Right cardiac atrium (tissue), 5 donors: ENCODE measurements at places on chromosomes 5 and 9. TPM values are rescaled to one million over a fixed set of nuclear protein-coding genes. Genes with fewer than 3 reads are reported as not detected.

GRCh38 chr5:76257897-76258296, 145.2 kb upstream of the IQGAP2 start:
- no peak for DNase-seq

DNA sequence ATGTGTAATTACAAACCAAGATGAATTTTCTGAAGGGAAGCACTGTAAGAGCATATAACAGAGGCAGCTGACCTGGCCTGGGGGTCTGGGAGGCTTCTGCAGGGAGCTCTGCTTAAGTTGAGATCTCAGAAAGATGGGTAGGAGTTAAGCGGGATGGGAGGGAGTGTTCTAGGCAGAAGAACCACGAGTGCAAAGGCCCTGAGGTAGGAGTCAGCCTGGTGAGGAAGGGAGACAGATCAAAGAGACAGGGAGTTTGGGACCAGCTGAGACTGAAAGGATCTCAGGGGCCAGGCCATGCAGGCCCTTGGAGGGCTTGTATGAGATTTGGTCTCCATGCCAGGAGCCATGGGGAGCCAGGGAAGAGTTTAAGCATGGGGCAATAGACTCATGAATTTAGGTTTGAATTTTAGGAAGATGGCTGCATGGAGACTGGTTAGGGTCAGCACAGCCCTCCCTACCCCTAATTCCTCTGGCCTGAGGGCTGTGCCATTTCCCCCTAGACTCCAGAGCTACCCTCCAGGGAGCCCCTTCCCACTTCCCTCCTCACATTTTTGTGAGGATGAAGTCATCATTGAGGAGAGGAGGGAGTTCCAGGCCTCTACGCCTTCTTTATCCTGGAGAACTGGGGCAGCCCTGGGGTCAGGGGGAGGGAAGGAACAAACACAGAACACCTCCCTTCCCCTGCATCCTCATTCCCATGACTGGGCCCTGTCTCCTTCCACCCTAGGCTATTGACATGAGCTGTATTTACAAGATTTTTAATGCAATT, 4.8 kb upstream of the ARAP3 start:
- DNase-seq = no peak

CAVIN4 gene
- polyA plus RNA-seq = 14.9 TPM

DNA sequence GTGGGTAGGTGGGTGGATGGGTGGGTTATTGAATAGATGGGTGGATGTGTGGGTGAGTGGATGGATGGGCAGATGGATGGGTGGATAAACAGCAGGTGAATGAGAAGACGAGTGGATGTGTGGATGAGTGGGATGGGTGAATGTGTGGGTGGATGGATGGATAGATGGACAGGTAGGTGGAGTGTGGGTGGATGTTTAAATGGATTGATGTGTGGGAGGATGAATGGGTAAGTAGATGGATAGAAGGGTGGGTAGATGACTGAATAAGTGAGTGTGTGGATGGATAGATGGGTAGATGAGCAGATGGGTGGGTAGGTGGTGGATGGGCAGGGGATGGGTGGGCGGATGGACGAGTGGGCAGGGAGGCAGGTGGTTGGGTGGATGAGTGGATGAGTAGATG, 397.6 kb upstream of the IRX4 start:
- DNase-seq = no peak

MZB1 gene
- 0.38 TPM for polyA plus RNA-seq

GRCh38 chr5:116229131-116229689, 144.4 kb downstream of the COMMD10 start:
- no peak for DNase-seq

LAMC3 gene
- polyA plus RNA-seq = 1.4 TPM

DNA sequence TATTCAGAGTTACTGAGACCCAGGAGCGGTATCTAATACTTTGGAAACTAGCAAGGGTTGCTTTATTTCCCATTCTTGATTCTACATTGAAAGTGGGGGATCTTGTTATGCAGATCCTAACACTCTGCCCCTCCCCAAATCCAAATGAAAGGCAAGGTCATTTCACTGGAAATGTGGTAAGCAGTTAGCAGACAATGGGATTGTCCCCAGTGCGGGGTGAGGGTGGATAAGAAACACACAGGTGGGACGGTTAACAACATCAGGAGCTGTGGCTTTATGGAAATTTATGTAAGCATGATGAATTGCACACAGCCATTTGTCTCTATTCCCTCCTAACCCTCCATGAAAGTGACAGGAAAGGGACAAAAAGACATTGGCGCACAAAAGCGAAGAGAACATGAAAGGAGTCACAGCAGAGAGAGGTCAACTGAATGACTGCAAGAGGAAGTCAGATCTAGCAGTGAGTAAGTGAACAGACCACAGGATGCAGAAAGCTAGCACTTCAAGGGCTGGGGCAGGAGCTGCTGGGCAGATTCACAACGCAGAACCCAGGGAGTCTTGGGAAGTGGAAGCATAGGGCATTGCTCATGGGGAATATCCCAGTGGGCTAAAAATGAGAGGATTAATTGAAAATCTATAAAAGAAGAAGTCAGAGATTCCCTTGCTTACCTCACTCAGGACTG, 184.4 kb downstream of the HSD17B3 start:
- no peak for DNase-seq

DNA sequence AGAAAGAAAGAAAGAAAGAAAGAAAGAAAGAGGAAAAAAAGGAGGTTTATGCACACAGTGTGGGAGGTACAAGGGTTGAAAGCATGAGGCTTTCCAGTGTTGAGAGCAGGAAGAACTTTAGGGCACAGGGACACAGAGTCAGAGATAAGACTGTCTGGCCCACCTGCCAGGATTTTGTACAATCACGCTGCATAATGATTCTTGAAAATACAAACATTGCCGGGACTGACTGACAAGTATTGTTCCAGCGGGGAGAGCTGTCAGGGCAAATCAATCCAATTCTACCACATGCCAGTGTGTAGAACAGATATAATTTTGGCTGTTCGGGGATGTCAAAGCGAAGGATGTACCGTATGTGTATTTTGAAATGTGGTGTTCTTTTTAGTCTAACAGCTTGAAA, 254.7 kb downstream of the NTRK2 start:
- no peak for DNase-seq

DNA sequence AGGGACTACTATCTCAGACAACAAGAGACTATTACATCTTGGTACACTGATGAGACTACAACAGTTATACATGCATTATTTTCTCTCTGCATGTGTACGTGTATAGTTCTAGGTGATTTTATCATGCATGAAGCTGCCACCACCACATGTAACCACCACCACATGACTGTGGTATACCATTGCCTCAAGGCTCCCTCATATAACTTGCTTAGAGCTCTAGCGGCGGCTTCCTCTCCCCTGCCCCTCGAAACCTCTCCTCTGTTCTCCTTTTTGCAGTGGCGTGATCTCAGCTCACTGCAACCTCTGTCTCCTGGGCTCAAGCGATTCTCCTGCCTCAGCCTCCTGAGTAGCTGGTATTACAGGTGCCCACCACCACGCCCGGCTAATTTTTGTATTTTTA, 162.3 kb downstream of the AOPEP start:
- DNase-seq = no peak
